ENCODE measurements at places on chromosomes 2 and 18. TPM values are rescaled to one million over a fixed set of nuclear protein-coding genes. Genes with fewer than 3 reads are reported as not detected.

UGT1A9 gene
- total RNA-seq = under 0.01 TPM

ASB18 gene
- not detected for total RNA-seq

MRPS9 gene
- 19.4 TPM for total RNA-seq

DSG4 gene
- total RNA-seq = not detected

TRAK2 gene
- total RNA-seq = 61.9 TPM

CCDC85A gene
- total RNA-seq = 5.4 TPM

LGALSL gene
- total RNA-seq = 6.2 TPM

ACADL gene
- not detected for total RNA-seq

GATA6 gene
- total RNA-seq = 35.0 TPM

FTCDNL1 gene
- total RNA-seq = 2.1 TPM

RAPGEF4 gene
- 9.6 TPM for total RNA-seq

TUBA3E gene
- total RNA-seq = not detected

TCF7L1 gene
- total RNA-seq = 2.3 TPM

KRTCAP3 gene
- total RNA-seq = not detected

NRBP1 gene
- 100 TPM for total RNA-seq

SULT1C2 gene
- under 0.01 TPM for total RNA-seq

CCDC68 gene
- 5.9 TPM for total RNA-seq

SPDYA gene
- 0.58 TPM for total RNA-seq

CSRNP3 gene
- 1.2 TPM for total RNA-seq

FBXO15 gene
- 0.38 TPM for total RNA-seq

CFAP65 gene
- total RNA-seq = not detected

FAM237A gene
- not detected for total RNA-seq

APCDD1 gene
- total RNA-seq = 0.19 TPM
